ENCODE measurements at places on chromosomes 1 and 21.

DNA sequence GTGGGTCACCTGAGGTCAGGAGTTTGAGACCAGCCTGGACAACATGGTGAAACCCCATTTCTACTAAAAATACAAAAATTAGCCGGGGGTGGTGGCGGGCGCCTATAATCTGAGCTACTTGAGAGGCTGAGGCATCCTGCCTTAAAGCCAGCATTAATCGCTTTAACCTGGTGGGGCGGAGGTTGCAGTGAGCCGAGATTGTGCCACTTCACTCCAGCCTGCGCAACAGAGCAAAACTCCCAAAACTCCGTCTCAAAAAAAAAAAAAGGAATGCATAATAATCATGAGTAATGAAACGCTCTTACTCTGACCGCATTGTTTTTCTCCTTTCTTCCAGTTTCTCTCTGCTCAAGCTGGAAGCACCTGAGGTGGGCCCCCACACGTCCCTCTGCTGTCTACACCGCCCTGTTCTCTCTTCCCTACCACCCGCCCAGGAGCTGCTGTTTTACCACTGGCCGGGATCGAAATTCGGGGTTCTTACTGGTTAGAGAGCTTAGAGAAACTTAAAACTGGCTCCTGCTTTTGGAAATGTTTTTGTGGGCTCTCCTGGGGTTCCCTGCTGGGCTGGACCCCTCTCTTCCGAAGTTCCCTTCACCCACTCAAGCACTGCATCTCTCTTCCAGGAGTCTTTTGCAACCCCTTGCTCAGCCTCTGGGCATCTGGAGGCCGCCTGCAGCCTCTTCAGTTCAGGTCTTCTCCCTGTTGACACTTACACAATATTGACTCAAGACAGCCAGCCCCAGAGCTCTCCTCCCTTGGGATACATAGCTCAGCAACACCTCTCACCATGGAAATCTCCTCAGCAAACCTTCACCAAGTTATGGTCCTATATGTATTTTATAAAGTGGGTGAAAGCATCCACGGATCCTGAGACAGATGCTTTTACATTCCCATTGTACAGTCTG lies 62.5 kb downstream of the FAM163A start:
- no peak for DNase-seq

DNA sequence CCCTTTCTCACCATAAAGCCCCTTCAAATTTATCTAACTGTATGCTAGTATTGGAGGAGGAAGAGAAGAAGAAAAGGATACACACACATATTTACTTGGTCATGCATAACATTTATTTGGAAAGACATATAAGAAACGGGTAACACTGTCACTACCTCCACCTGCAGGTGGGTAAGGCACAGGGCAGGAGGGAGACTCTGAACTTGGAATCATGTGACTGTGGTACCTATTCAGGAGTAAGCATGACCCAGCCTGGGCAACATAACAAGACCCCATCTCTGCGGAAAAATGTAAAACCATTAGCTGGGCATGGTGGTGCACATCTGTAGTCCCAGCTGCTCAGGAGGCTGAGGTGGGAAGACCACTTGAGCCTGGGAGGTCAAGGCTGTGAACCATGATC lies 1.4 kb upstream of the PADI6 start:
- DNase-seq: no peak

GRCh38 chr1:10250663-10251062 lies 40.3 kb downstream of the KIF1B start:
- no peak for DNase-seq

GRCh38 chr21:44449473-44450363 lies 5.6 kb upstream of the LRRC3 start:
- DNase-seq: no peak

- DNase-seq: peak; percentile 78
Measured at GRCh38 chr1:59814180-59814900, 409 bp upstream of the HOOK1 start.

GRCh38 chr1:237223419-237223818 lies 181.4 kb downstream of the RYR2 start:
- DNase-seq: no peak

- no peak for DNase-seq
Measured at GRCh38 chr1:214953901-214954616, 128.5 kb upstream of the KCNK2 start.
